ENCODE measurements at places on chromosomes 2 and 18.
A peak's percentile ranks its signal among the peaks of the same experiment; 100 is the strongest.

- DNase-seq, result no peak
Measured at GRCh38 chr18:79485788-79486355, 90.1 kb downstream of the NFATC1 start.

DNA sequence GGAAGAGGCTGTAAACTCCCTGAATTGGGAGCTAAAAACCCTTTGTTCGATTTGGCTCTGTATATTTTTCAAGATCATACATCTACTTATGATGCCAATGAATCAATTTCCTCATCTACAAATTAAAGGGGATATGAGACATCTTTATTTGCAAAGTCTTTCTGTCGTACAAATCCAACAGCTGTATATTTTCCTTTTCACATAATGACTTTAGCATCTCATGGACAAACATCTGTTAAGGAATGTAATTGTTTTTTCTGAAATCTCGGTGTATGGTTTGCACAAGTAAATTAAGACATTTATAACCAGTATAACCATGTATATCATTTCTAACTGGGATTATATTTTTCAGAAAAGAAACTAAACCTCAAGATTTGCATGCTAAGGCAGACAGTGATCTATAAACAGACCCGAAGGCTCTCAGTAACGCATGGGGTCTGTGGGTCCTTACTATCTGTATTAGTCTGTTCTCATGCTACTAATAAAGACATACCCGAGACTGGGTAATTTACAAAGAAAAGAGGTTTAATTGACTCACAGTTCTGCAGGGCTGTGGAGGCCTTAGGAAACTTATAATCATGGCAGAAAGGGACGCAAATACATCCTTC is 130.8 kb downstream of the SLC8A1 start:
- no peak for DNase-seq

DNA sequence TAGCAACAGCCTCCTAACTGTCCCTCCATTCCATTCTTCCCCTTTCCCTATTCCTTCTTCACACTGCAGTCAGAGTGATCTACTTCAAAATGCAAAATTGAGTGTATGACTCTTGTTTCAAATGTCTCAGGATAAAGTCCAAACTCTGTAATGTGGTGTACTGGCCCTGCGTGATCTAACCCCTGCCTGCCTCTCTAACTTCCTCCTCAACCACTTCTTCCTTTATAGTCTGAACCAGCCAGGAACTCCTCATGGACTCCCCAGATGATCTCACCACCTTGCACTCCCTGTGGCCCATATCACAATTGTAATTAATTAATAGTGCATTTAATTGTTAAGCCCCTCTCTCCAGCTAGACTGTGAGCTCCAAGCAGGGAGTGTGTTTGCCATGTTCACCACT is 3.1 kb upstream of the B3GNT2 start:
- DNase-seq, result no peak

GRCh38 chr18:32299484-32299883 is 109.6 kb downstream of the MEP1B start:
- DNase-seq, result no peak

DNA sequence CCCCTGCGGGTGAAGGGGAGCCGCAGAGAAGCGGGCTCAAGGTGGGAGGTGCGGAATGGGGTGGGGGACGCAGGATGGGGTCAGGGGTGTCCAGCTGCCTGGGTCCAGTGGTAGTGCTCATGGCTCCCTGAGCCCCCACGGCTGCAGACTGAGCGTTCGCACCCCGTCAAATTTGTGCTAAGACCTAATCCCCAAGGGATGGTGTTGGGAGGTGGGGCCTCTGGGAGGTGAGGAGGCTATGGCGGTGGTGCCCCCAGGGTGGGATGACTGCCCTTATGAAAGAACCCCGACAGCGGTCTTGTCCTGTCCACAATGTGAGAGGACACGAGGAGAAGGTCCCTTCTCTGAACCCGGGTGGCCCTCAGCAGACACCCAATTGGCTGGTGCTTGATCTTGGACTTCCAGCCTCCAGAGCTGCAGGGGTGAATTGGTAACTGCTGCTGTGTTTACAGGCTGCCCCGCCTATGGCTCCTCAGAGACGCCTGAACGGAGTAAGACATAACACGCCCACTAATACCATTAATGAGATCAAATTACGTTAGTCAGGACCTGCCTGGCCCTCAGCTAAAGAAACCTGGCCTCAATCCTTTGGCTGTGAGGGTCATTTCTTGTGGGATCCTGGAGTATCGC is 42.6 kb downstream of the PXDN start:
- no peak for DNase-seq

DNA sequence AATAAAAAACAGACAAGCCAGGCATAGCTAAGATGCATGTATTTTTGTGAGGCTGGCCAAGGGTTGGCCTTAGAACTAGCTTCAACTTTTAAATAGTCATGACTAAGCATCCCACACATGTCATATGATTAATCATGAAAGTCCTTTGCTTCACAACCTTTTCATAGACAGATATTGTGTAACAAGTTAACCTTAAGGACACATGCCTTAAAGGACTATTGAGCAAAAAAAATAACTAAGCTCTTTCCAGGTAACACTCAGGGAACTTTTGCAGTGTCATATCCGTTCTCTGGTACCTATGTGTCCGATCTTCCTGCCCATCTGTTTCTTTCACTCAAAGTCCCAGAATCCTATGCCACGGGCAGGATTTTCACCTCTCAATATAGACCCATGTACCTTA is 498.4 kb downstream of the STK39 start:
- no peak for DNase-seq

DNA sequence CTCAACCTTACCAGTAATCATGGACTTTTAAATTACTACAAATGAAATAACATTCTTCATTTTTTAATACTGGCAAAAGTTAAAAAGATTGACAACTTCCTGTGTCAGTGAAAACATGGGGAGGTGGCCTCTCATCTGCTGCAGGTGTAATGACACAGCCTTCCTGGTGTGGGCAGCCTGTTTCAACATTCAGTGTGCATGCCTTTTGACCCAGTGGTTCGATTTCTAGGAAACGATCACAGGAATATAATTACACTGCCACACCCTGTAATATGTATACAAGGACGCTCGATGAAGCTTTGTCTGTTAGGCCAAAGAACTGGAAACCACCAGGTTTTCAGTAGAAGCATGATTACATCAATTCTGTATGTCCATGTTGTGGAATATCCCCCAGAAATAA is 68.7 kb downstream of the MTHFD2 start:
- DNase-seq, result peak; percentile 71

DNA sequence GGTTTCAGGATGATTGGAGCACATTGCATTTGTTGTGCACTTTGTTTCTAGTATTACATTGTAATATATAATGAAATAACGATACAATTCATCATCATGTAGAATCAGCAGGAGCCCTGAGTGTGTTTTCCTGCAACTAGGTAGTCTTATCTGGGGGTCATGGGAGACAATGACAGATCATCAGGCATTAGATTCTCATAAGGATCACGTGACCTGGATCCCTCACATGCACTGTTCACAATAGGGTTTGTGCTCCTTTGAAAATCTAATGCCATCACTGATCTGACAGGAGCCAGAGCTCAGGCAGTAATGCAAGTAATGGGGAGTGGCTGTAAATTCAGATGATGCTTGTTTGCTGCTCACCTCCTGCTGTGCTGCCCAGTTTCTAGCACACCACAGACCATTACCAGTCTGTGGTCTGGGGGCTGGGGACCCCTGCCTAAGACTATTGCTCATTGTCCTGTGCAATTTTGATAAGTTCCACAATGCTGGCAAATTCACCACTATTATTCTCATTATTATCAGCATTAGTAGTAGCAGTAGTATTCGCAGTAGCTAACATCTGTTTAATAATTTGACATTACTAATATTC is 428.7 kb upstream of the TNP1 start:
- no peak for DNase-seq

DNA sequence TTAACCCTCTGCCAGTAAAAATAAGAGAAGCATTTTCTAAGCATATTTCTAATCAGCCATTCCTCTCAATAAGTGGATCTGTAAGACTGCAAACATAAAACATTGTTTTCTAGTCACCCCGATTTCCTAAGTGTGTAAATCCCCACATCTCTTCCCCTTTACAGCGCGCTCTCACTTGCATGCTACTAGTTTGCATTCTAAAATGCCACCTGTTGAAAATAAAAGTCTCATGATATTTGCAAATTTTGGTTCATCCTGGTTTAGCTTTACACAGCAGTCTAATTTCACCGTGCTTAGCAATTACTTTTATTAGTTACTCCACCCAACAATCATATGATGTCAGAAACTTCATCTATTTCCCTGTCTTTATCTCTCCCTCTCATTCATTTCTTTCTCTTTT is 1230.7 kb upstream of the ZEB2 start:
- DNase-seq, result no peak

- no peak for DNase-seq
Measured at GRCh38 chr2:203565076-203565475, 30.0 kb upstream of the RAPH1 start.

DNA sequence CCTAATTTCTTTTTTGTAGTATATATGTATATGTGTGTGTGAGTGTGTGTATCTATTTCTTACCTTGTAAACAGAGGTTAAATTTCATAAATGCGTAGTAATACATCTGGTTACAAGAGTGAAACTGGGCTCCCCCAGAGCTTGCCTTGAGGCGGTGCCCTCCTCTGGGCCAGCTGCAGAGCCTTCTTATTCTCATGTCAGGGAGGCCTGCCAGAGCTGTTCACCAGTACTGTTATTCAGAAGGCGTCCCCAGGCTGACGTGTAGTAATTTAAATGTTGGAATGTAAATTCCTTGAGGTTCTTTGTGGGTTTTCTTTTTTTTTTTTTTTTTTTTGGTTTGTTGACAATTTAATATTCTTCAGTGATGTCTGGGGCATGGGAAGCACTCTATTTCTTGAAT is 11.2 kb downstream of the COPS8 start:
- no peak for DNase-seq

- DNase-seq, result no peak
Measured at GRCh38 chr2:189621781-189622180, 39.5 kb upstream of the ASNSD1 start.

GRCh38 chr18:53408271-53408670 is 816.2 kb downstream of the MBD2 start:
- no peak for DNase-seq

- DNase-seq, result no peak
Measured at GRCh38 chr18:51211552-51211951, 14.1 kb upstream of the MEX3C start.

DNA sequence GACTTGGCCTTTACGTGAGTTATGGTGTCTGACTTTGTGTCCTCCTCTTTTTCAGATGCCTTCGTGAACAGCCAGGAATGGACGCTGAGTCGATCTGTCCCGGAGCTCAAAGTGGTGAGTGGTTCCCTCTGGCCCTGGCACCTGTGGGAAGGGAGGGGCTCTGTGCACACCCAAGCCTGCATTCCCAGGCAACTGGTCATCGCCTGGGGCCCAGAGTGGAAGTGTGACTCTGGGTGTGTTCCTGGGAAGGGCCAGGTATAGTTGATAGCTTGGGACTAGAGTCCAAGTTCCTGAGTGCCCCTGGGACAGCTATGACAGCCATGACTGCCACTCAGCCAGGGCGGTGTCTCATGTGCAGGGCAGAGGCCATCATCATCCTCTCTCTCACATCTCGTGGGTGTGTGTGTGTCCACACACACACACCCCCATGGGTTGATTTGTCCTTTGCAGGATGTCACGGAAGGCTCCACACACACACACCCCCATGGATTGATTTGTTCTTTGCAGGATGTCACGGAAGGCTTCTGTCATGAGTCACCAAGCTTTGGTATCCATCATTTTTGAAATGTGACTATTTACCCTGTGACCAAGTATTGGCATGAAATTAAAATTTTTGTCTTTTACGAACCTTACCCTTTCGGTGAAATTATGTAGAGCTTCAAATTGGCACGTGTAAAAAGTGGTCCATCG is 215.4 kb downstream of the AGAP1 start:
- DNase-seq, result no peak

- DNase-seq, result no peak
Measured at GRCh38 chr18:12608301-12608700, 49.6 kb downstream of the SPIRE1 start.

DNA sequence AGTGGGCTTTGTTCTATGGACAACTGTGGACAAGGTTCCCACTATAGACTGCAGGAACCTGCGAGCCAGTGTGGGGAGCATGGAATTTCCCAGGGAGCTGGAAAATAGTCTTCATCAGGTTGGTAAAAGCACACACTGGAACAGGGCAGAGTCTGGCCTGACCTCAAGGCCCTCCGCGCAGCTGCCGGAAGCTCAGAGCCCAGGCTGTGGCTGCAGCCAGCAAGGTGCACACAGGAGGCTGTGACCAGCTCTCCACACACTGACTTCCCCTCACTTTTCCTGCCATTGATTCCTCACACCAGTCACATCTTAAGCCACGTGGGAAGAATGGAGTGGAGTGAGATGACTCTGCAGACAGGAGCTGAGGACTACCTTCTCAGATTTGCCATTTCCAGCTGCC is 19.1 kb downstream of the MAL start:
- DNase-seq, result no peak

GRCh38 chr2:226461981-226462380 is 337.6 kb downstream of the IRS1 start:
- no peak for DNase-seq

DNA sequence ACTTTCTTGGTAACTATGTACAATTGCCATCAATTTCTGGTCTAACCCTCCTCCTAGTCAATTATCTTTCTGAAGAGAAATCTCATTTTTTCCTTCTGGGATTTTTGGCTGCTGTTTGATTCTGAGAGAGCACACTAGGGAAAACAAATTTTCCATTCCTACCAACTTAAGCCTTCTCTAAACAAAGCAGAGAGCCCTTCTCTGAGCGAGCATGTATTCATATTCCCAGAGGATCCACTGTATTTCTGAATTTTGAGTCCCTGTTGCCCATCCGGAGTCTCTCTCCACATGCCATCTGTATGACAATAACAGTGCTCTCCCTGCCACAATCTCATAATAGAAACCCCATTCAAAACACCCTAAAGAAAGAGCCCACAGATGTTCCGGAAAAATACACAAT is 78.5 kb downstream of the MAIP1 start:
- no peak for DNase-seq

GRCh38 chr18:75714766-75715165 is 287.3 kb upstream of the SMIM21 start:
- no peak for DNase-seq

- peak; percentile 35 for DNase-seq
Measured at GRCh38 chr2:119431155-119431975, at the start of gene TMEM37. Gene TMEM37, plus strand, starts transcription at chr2:119431854. Its CDS starts 50 bp downstream, at chr2:119431904.

GRCh38 chr18:71902482-71902881 is 641.7 kb downstream of the CBLN2 start:
- DNase-seq, result no peak

GRCh38 chr2:31813016-31813415 is 197.8 kb downstream of the MEMO1 start:
- DNase-seq, result no peak

DNA sequence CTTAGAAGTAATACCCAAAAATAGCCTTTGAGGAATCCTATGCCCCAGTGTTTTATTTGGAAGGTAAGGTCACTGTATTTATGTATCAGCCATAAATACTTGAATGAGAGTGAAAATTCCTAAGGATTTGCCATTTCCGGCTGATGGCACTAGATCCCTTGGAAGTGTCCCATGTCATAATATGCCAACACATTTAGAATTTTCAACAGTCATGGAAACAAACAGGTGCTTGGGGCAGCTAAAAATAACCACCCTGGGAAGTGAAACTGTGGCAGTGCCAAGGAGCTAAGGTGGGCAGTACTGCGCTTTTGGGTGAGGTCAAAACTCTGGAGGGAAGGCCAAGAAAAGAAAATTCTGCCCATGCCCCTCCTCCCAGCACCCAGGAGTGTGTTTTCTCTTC is 80.2 kb downstream of the TCF7L1 start:
- DNase-seq, result no peak

- no peak for DNase-seq
Measured at GRCh38 chr18:75049455-75049789, 159.5 kb downstream of the PTGR3 start.

GRCh38 chr2:26528836-26529235 is 50.9 kb upstream of the OTOF start:
- DNase-seq, result no peak
